ENCODE measurements at places on chromosomes 11 and 22.

GRCh38 chr11:125398994-125399640 is 96.9 kb downstream of the FEZ1 start:
- no peak for DNase-seq

GRCh38 chr11:124096364-124096763 is 18.9 kb upstream of the VWA5A start:
- DNase-seq: no peak

DNA sequence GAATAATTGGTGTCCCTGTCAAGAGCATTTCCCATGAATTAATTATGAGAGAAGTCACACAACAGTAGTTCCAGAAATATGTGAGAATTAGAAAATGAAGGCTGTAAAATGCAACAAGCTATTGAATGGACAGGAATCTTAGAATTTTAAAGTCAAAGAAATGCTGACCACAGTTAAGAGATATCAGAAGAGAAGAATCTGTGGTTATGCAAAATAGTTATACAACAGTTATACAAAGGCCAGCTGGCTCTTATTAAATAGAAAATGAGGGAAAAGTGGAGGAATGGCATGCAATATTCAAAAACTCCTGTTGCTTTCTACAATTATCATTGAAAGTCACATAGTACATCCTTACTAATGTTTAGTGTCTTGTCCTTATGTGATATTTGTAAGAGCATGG is 27.4 kb downstream of the CASP12 start:
- DNase-seq: no peak

DNA sequence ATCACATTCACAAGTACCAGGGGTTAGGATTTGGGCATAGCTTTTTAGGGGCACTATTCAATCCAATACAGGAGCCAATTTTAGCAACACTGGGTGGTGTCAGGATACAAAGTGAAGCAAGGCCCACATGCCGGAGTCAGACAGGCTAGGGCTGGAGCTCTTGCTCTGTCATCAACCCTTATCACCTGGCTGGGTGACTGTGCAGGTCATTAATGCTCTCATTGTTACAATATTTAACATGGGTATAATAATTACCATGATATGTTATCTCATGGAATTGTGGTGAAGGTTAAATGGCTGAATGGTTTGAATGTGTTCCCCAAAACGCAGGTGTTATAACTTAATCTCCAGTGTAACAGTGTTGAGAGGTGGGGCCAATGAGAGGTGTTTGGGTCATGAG is 143.3 kb upstream of the THY1 start:
- DNase-seq: no peak

GRCh38 chr11:6603287-6604080 is at the start of the genes ILK and RRP8:
TSS of gene ILK (plus strand) at chr11:6603774. CDS start at chr11:6604272, 498 bp downstream.
TSS of gene RRP8 (minus strand) at chr11:6603616. CDS start at chr11:6603502, 114 bp downstream.
- DNase-seq: peak; percentile 91

- no peak for DNase-seq
Measured at GRCh38 chr11:83158357-83158786, 1.4 kb downstream of the PCF11 start.

DNA sequence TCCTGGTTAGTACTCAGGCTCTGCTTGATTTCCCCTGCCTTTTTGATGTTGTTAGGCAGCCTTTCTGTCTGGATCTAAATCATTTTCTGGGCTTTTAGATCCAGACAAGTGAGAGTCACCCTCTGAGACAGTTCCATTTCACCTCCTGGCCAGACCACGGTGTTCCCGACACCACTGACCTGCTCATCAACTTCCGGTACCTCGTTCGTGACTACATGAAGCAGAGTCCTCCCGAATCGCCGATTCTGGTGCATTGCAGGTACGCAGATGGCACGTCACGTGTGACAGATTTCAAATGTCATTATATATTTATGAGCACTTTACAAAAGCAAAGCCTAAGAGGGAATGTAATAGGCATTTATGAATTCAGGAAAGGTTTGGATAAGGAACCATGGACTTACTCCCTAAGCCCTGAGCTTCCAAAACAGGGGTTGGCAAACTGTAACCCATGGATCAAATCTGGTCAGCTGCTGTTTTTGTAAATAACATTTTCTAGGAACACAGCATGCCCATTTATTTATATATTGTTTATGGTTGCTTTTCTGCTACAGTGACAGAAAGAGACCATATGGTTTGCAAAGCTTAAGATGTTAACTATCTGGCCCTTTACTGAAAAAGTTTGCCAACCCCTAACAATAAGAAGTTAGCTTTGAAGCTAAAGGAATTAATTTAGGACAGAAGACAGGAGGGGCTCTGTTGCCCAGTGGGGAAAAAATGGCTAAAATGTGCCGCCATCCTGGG is 53.1 kb upstream of the OR4B1 start:
- no peak for DNase-seq

Measured in nephron progenitor cell (in vitro differentiated cells).